ENCODE measurements at places on chromosomes 12 and 14.

GRCh38 chr14:64502887-64503433 lies 678 bp downstream of the ZBTB25 start:
- no peak for DNase-seq

DNA sequence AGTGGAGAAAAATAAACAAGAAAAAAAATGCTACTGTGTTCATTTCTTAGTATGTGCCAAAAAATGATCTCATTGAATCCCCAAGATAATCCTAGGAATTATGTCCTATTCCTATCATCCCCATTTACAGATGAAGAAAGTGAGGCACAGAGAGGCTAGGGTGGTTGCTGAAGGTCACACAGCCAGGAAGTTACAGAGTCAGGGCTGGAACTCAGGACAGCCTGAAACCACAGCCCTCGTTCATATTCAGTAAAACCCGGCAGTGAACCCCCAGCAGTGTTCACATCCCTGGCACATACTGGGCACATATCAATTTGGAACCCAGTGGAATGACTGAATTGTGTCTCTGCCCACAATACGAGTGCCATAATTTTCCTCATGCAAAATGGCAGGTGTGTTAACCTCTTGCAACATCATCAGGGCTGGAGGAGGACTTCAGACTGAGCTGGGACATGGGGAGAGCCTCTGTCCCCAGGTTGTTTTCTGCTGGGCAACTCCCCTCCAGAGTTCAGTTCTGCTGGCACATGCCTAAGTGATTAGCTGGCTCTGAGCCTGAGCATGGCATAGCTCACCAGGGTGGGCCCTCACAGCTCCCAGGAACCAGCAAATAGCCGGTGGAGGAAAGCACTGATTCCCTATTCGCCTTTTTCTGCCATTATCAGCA lies 2.0 kb upstream of the PPP1CC start:
- DNase-seq: no peak

GRCh38 chr14:104274806-104275205 lies 136.4 kb downstream of the KIF26A start:
- DNase-seq: no peak

GRCh38 chr14:91496790-91497189 lies 13.3 kb downstream of the PPP4R3A start:
- DNase-seq: no peak

- DNase-seq: no peak
These were observed 2.5 kb downstream of the RIMBP2 start for GRCh38 chr12:130713581-130713991.

- DNase-seq: no peak
These were observed 1.3 kb downstream of the CLEC9A start for GRCh38 chr12:10031771-10032175.

GRCh38 chr14:80304125-80304766 lies 92.9 kb upstream of the DIO2 start:
- DNase-seq: no peak

- no peak for DNase-seq
These were observed 2.7 kb downstream of the CLEC12A start for GRCh38 chr12:9973949-9974348.

DNA sequence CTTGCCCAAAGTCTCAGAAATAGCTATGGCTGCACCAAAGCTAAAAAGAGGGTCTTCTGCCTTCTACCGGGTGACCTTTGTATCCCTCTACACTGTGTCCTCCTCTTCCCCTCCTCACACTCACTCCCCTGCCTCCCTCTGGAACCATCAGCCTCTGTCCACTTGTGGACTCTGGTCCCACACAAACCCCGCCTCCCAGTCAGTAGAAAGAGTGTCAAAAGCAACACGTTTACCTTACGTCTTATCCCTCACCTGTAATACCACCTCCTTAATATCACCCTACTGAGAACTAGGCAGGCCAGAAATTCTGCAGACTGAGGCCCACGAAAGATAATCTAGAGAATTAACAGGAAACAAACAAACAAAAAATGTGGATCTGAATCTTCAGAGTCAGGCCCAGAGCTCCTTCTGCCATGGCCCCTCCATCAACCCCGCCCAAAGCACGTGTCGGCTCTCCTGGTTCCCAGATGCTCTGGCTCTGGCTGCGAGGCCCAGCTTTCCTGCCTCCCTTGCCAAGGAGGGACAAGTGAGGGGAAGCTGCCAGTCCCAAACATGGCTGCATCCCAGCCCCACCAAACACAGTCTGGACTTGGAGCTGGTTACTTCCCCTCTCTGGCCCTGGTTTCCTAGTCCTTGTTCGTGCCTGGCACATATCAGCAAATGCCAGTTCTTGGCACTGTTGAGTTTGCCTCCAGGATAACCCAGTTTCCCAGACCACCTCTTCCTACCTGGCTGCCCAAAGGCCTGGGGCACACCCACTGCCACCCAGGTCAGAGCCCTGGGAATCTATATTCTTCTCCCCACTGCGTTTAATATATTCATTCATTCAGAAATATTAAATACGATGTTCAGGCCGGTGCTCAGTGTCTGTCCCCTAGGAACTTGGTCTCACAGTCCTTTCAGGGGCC lies 2.7 kb downstream of the ACTN1 start:
- no peak for DNase-seq

DNA sequence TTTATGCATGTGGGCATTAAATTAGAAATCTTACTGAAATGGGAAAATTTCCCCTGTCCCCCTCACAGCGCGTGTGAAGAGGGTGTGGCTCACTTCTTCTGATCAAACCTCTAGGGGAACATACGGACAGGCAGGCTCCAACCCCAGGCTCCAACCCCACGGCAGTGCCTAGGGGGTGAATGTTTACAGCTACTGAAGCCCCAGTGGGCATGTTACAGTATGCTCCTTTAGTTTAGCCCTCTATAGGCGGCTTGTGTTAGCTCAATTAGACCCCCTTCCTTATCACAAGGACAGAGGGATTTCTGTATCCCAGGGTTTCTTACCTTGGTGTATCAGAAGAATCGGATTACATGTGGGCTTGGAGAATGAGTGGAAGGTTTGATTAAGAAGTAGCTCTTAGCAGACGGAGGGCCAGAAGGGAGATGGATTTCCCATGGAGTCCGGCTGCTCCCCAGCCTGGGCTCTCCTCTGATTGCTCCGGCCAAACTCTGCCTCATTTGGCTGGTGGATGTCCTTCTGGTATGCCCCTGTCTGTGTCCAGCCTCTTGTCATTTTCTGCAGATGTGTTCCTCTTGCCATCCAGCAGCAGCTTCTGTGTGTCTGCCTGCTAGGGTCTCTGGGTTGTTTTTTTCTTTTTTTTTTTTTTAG lies 223.7 kb downstream of the TMTC2 start:
- DNase-seq: no peak

DNA sequence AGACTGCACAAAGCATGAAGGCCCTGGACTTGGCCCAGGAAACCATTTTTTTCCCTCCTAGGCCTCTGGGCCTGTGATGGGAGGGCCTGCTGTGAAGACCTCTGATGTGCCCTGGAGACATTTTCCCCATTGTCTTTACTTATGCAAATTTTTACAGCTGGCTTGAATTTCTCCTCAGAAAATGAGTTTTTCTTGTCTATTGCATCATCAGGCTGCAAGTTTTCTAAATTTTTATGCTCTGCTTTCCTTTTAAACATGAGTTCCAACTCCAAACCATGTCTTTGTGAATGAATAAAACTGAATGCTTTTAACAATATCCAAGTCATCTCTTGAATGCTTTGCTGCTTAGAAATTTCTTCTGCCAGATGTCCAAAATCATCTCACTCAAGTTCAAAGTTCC lies 43.7 kb upstream of the TRHDE start:
- DNase-seq: no peak

- no peak for DNase-seq
These were observed 311.8 kb downstream of the BTG1 start for GRCh38 chr12:91833780-91834359.

DNA sequence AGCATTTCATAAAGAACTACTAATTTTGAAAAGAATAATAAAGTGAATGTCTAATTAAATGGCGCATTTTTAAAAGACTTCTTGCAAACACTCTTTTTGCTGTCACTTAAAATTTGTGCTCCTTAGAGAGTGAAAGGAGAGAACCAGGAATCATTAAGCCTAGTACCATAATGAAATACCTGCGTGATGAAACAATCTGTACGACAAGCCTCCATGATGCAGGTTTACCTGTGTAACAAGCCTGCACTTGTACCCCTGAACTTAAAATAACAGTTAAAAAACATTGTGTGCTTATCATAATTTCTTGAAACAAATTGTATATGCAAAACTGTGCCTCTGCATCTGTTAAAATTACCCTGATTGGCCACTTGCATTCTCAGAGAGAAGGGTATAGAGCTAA lies 108.1 kb downstream of the MGAT4C start:
- no peak for DNase-seq

GRCh38 chr12:40309001-40309400 lies 84.2 kb downstream of the LRRK2 start:
- DNase-seq: no peak

- no peak for DNase-seq
These were observed 1785.1 kb upstream of the FLRT2 start for GRCh38 chr14:83744891-83745290.

GRCh38 chr12:110281549-110282299 lies 677 bp downstream of the ATP2A2 start:
- DNase-seq: no peak

DNA sequence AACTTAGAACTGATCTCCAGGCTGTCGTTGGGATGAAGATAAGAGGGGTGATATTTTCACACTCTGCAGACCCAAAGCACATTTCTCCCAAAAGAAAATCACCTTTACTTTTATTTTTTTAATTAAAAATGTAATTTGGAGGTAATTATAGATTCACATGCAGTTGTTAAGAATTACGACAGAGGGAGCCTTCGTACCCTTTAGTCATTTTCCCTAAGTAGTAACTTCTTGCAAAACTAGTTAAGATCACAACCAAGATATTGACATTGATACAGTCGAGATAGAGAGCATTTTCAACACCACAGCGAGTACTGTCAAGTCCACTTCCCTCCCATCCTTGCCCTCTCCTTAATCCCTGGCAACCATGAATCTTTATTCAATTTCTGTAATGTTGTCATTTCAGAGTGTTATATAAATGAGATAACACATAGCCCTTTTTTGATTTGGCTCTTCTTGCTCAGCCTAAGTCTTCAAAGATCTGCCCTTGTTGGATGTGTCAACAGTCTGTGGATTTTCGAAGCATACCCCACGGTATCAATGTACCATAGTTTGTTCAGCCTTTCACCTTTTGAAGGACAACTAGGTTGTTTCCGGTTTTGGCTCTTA lies 39.6 kb downstream of the DNAH10 start:
- no peak for DNase-seq

DNA sequence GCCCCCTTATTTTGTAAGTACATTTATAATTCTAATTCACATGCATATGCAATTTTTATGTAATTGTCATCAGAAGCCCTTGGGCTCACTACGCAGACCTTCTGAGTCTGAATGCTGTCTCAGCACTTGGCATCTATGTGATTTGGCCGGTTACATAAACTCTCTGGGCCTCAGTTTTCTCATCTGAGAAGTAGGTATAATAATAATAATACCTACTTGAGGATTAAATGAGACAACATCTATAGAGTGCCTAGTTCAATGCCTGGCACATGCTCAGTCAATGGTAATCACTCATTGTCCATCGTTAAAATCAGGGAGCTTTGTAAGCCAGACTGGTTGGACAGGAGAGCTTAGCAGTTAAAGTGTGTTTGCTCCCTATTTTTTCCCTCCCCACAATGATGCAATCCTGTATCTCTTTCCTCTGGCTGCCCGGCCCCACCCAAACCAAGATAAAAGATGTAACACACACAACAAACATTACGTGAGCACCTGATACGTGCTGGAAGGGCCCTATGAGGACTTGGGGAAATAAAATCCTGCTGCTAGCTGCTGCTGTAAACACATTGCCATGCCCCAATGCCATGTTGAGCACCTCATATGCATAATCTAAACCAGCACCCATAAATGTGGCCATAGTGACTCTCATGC lies 235.0 kb downstream of the CRADD start:
- DNase-seq: no peak

DNA sequence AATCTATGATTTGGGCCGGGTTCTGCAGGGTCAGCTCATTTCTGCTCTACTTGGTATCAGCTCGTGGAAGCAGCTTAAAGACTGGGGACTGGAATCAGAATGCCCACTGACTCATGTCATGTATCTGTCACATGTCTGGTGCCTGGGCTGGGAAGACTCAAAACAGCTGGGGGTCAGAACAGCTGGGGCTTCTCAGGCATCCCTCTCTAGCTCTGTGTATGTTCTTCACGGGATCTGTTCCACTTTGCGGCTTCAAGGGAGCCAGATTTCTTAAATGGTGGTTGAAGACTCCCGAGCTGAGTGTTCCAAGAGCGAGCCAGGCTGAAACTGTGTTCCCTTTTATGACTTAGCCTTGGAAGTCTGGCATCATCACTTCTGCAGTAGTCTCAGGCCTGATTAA lies 11.9 kb downstream of the AEBP2 start:
- DNase-seq: no peak

GRCh38 chr14:103391048-103391447 lies 5.8 kb downstream of the MARK3 start:
- peak; percentile 38 for DNase-seq

DNA sequence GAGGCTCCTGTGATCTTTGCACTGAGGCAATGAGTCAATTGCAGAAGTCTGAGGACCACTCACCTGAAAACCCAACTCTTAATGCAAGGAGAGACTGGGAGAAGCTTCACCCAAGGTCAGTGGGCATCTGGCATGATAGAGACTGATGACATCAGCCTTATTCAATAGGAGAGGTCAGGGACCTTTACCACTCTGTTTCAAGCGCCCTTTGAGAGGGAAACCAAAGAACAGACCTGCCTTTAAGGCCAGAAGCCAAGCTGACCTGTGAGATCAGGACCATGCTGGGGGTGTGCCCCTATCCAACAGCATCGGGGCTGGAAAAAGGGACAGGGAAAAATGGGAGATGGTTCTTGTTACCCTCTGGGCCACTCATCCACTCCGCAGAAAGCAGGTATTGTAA lies 83.3 kb upstream of the FOXN3 start:
- DNase-seq: no peak

DNA sequence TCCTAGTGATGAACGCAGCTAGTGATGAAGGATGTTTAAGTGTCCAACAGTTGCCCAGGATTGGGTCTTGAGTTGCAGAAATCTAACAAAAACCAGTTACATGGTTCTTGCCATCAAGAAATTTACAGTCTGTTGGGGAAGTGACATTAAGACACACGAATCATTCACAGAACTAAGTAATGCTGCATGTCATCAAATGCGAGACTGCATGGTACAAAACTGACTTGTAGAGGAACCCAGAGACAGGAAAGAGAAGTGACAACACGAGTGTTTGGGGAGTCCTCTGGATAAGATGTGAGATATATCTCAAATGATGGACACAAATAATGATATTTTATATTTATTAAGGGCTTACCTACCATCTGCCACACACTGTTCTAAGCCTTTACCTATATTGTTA lies 6.1 kb upstream of the SYNE3 start:
- no peak for DNase-seq

DNA sequence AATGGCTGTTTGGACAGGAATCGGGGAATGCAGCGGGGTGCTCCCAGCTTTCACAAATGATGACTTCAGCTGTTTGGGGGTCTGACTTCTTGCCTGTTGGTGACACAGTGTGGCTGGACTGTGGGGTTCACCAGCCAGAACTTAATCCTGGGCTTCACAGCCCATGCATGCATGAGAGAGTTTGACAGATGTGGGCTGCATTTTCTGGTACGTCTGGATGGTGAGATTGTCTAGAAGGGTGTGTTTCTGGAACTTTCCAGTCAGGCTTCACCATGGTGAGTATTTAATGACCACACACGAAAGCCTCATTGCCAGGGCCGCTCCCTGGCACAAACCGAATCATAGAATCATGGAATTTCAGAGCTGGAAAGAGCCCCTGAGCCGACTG lies 29.6 kb downstream of the CHST11 start:
- no peak for DNase-seq
